ENCODE measurements at places on chromosomes 4 and X. TPM values are rescaled to one million over a fixed set of nuclear protein-coding genes. Genes with fewer than 3 reads are reported as not detected.

KDR gene
- total RNA-seq: 4.3 TPM

SHISA3 gene
- 4.3 TPM for total RNA-seq

TNIP3 gene
- not detected for total RNA-seq

ESX1 gene
- not detected for total RNA-seq

RTL5 gene
- total RNA-seq: 2.6 TPM

MTNR1A gene
- 0.48 TPM for total RNA-seq

FGD1 gene
- 10.9 TPM for total RNA-seq

TXK gene
- not detected for total RNA-seq

FAM149A gene
- 5.6 TPM for total RNA-seq

PAGE5 gene
- total RNA-seq: not detected

CPLX1 gene
- not detected for total RNA-seq

SOWAHB gene
- 0.13 TPM for total RNA-seq

ADRA2C gene
- total RNA-seq: not detected

ANOS1 gene
- total RNA-seq: 0.24 TPM

ARMCX2 gene
- 98.9 TPM for total RNA-seq

GATA1 gene
- not detected for total RNA-seq

FAT1 gene
- 219 TPM for total RNA-seq

NEIL3 gene
- total RNA-seq: 8.4 TPM

PNMA6F gene
- total RNA-seq: not detected

CSAG3 gene
- total RNA-seq: not detected

GPRIN3 gene
- total RNA-seq: 0.65 TPM

PDGFRA gene
- total RNA-seq: 159 TPM

SAGE1 gene
- total RNA-seq: not detected

LDOC1 gene
- total RNA-seq: 13.3 TPM

NIPAL1 gene
- 3.4 TPM for total RNA-seq

SNCA gene
- 21.2 TPM for total RNA-seq

SPANXC gene
- not detected for total RNA-seq

FANCB gene
- 2.2 TPM for total RNA-seq
